ENCODE measurements at places on chromosomes 13 and 19.
A peak's percentile ranks its signal among the peaks of the same experiment; 100 is the strongest.

DNA sequence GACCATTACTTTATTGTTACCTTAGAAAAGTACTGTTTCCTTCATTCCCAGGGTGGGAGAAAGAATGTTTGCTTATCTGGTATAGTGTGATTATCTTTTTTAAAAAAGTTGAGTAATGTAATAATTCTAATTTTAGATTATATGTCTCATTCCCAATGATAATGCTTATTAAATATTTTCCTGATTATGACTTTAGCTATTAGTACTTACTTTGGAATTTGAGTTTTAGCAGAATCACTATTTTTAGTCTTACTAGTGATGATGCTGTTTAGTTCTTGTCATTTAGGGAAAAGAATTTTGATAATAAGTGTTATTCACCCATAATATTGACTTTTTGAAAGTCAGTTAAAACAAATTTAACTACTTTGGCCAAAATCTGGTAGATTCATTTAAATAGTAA is 95.2 kb downstream of the FRY start:
- DNase-seq, result no peak

- DNase-seq, result no peak
Observed at GRCh38 chr19:8629996-8630683, at the start of gene NFILZ. Gene NFILZ (plus strand): TSS chr19:8630633. CDS start chr19:8676766, 46,133 bp downstream.

DNA sequence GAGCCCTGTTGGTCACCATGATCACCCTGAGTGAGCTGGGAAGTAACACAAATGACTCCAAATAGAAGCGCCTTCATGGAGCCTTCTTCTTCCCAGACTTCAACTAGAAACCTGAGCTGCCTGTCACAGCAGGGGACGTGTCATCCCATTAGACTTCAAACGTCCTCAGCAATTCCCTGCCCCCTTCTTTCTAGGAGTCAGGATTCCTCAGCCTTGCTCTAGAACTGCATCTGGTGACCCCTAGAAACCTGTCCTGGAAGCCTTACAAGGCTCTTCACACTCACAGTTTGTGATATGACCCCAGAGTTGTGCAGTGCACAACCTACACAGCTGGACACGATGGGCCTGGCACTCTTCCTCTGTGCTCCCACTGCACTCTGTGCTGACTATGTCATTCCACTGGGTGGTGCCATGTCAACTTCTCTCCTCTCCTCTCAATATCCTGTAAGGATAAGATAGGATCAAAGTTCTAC is 23.6 kb upstream of the TTYH1 start:
- no peak for DNase-seq

DNA sequence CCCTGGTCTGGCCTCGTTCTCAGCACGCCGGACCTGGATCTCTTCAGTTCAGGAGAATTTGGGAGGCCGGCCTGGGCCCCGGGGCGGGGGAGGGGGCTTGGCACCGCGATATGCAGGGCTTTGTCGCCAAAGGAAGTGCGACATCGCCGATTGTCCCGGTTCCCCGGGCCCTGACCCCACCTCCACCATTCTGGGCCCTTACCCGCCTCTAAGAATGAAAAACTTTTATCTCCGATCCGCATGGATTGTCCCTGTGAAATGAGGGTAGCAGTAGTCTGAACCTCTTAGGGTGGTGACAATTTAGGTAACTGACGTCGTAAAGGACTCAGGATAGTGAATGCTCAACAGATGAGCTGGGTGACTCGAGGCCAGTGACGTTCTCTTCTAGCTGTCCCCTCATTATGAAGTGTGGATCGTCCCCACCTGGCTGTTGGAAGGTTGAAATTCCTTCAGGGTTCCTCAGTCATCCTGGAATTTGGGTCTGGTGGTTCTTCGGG is 650 bp downstream of the DDA1 start:
- DNase-seq, result no peak

DNA sequence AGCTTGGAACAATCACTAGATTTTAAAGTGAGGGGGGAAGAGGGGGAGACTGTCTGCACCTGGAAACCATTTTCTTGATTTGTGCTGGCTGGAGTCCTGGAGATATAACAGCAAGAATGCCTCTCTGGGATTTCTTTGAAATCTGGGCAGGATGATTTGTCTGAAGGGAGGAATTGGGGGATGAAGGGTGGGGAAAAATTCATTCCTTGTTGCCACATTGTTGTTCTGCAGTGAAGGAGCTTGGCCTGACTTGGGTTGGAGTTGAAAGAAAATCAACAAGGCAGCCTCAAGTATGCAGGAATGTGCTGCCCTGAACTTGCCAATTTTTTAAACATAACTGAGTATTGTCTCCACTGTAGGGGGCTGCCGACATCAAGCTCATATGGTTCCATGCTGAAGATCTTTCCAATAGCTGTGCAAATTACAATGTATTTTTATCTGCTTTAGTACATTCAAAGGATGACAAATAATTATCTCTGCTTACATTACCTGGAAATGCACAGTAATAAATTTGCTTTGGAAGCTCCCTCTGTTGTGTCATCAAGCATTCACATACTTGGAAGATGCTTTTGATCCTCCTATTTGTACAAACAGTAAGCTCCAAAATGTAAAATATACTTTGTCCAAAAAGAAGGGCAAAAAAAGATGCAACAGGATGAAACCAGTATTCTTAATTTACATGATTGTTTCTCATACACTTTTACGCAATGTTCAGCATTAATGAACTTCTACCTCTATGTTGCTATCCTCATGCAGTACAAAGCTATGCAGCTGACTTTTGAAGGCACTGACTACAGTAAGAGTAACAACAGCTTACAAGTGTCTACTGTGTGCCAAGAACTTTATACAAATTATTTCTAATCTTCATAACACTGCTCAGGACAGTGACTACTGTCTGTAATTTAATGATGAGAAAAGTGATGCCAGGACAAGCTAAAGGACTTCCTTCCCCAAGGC is 627.9 kb upstream of the KLF12 start:
- no peak for DNase-seq

- DNase-seq, result no peak
Observed at GRCh38 chr19:48500830-48501493, 10.7 kb downstream of the LMTK3 start.

DNA sequence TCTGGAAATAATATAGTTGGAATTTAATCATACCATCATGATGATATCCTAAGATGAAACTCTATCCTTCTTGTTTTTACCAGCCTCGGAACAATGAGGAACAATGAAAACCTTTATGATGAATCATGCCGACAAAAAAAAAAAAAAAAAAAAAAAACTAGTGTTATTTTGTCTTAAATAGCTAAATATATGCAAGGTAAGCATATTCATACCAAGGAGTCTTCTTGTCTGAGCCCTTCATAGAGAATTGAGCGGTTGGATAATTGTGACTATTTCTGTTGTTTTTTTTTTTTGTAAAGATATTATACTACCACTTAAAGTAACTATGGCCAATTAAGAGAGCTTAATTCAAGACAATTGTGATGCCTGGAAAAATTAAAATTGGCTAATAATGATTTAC is 244.0 kb upstream of the PCDH9 start:
- no peak for DNase-seq

DNA sequence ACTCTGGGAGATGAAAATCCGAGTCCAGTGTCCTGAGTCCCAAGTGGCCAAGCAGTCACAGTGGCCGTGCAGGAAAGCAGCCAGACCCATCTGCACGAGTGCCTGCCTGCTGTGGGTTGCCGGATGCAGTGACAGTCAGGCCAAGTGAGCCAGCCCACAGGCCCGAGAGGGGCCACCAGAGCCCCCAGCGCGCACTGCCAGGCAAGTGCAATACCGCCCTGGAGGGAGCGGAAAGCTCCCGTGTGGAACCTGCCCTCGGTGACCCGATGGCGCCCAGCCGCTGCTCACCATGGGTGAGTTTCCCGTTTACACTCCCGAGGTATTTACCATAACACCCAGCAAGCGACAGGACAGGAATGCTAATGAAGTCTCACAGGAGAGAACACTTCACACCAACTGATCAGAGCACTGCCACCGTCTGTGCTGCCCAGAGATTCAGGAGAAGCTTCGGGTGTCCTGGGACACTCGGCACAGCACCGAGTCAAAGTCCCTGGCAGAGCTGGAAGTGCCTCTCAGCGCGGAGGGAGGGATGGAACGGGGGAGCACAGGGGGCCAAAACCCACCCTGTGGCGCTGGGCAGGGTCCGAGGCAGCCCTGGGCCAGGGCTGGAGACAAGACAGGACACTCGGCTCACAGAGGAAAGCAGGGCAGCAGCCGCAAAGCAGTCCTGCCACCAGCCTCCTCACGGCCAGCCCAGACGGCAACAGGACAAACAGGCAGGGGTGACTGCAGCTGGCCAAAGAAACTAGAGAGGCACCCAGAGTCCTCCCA is 21.3 kb upstream of the TINCR start:
- DNase-seq, result no peak

- DNase-seq, result peak; percentile 72
Observed at GRCh38 chr19:2668175-2668763, 34.2 kb downstream of the GNG7 start.

DNA sequence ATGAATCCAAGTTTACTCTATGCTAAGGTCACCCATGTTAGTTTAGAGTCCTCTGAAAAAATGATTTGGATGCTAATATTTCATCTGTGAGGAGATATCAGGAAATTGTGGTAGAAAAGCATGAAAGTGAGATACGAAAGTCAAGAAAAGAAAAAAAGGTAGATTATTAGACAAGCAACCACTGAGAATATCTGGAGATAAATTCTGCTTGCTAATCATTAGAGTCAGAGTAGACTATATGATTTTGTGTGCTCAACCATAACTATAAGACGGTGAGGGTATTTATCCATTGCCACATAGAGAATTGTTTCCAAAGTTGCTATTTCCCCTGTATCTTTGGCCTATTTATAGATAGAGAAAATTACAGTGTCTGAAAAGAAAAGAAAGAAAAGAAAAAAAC is 706.7 kb downstream of the SLITRK5 start:
- DNase-seq, result no peak

DNA sequence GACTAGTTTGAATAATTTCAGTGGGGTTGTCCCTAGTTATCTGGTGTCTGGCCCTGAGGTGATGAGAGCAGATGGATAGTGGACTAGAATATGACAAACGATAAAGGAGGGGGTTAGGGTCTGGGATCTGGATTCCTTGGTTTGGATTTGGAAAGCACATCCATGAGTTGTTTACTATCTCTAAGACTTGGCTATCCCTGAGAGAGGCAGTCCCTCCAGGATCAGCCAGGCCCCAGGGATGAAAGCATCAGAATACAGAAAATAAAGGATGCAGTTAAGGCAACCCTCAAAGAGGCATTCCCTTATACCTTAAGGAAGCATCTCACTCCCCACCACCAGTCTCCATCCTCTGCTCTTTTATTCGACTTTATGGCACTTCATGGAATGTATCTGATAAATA is 230.7 kb downstream of the NHLRC3 start:
- DNase-seq, result no peak

DNA sequence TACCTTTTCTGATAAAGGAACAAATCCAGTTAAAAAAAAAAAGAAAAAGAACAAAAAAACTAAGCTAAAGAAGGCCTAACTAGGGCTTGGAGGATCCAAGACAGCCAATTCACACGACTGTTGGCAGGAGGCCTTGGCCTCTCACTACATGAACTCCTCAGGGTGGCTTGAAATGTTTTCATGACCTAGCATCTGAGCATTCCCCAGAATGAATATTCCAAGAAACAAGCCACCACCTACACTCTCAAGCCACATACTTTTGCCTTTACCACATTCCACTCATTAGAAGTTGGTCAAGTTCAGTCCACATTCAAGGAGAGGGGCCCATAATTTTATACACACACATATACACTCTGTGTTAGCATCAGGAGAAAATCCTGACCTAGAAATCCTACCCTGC is 97.6 kb upstream of the SIAH3 start:
- no peak for DNase-seq

- DNase-seq, result peak; percentile 85
Observed at GRCh38 chr19:19591133-19591825, 27.2 kb downstream of the PBX4 start.

DNA sequence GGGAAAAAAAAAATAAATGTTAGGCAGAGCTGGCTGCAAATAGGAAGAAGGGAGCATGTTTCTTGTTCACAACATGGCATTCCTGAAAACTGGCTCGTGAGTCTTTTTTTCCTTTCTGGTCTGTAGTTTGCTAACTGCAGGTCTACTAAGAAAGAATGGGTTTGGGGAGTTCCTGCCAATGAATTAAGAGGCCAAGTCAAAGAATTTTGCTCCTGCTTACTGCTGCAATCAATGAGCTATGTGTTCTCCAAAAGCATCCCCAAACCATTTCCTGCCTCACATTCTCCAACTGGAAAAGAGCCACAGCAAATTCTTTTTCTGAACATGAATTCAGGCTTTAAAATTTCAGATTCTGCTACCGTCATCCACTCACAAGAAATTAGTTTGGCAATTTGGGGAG is 88.6 kb downstream of the DCT start:
- no peak for DNase-seq

DNA sequence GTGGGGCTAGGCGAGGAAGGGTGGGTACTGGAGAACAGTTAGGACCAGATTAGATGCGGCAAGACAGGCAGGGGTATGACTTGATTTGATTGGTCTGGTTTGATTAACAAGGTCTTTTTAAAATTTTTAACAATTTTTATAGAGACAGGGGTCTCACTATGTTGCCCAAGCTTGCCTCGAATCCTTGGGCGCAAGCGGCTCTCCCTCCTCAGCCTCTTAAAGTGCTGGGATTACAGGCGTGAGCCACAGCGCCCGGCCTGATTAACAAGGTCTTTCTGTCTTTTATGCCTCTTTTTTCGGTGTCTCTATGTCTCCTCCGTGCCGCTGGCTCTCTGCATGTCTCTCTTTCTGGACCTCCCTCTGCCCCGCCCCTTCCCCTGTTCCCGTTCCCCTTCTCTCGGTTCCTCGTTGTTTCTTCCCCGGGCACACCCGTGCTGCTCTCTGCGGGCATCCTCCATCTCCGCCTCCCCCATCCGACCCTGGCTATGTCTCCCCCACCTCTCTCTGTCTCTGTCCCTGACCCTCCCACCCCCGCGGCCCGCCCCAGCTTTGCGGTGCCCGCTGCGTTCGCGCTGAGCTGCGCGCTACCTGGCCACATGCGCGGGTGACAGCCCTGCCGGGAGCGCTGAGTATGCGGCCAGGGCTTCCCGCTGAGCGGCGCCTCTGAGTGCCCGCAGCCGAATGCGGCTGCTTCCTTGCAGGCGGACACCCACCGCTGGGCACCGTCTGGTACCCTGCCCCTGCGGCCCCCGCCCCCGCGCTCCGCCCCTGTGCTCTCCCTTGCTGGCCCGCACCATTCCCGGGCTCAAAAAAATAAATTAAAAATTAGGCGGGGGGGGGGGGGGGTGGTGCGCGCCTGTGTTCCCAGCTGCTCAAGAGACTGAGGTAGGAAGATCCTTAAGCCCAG is 8.1 kb upstream of the SDHAF1 start:
- DNase-seq, result peak; percentile 64

DNA sequence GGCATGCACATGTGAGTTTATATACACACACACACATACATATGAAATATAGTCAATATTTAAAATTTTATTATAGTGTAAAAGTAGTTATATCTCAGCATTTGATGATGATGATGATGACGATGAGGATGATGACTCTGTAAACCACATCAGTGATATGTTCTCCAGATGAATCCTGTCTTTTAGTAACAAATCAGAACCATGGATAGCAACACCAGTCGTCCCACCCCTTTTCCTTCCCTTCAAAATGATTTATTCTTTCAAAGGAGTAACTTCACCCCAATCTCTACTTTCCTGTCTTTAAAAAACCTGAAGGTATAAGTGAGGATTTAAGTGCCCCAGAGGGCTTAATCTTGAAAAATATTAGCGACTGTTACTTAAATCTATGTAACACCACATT is 74.1 kb downstream of the DCLK1 start:
- no peak for DNase-seq
